ENCODE measurements at places on chromosomes 5 and 9.

DNA sequence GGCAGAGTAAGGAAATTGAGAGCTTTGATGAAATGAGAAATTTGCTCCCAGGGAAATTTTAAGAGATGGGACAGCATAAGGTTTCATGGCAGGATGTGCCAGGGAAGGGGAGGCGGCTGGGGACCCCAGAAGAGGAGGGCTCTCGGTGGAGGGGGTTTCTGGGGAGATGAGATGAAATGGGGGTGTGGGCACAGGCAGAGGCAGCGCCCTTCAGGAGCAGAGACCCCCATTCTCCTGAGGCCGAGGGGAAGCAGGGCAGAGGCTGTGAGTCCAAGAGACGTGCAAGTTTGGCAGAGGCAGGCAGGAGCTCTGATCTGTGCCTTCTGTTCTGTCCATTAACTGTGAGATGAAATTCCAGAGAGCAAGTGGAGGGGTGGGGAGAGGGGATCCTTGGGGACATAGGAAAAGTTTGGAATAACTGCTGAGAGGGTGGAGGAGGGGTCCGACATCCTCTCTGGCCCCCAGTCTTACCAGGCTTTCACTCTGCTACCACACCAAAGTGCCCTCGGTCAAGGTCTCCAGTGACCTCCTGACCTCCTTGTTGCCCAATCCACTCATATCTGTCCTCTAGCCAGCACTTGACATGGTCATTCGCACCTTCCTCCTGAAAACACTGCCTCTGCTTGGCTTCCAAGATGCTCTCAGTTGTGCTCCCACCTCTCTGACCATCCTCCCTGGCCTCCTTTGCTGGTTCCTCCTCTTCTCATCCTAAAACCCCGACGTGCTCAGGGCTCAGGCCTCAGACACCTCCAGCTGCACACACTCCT is 108.1 kb upstream of the MVB12B start:
- no peak for DNase-seq

DNA sequence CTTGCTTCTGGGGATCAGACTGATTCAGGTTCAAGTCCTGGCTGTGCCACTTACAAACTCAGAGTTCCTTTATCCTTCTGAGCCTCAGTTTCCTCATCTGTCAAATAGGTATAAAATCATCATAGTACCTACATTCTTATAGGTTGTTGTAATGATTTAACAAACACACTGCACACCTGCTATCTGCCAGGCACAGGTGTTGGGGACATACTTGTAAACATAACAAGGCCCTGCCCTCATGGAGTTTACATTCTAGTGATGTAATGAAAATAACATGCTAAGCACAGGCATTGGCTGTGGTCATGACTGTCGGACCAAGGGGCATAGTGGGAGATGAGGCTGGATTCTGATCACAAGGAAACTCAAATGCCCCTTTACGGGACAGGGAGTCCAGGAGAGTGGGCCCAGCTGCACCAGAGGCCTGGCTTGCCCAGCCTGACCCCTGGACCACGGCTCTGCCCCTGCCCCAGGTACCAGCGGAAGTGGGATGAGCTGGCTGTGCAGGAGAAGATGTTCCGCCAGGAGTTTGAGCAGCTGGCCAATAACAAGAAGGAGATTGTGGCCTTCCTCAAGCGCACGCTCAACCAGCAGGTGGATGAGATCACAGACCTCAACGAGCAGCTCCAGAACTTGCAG is 2.3 kb downstream of the CFAP157 start:
- no peak for DNase-seq

DNA sequence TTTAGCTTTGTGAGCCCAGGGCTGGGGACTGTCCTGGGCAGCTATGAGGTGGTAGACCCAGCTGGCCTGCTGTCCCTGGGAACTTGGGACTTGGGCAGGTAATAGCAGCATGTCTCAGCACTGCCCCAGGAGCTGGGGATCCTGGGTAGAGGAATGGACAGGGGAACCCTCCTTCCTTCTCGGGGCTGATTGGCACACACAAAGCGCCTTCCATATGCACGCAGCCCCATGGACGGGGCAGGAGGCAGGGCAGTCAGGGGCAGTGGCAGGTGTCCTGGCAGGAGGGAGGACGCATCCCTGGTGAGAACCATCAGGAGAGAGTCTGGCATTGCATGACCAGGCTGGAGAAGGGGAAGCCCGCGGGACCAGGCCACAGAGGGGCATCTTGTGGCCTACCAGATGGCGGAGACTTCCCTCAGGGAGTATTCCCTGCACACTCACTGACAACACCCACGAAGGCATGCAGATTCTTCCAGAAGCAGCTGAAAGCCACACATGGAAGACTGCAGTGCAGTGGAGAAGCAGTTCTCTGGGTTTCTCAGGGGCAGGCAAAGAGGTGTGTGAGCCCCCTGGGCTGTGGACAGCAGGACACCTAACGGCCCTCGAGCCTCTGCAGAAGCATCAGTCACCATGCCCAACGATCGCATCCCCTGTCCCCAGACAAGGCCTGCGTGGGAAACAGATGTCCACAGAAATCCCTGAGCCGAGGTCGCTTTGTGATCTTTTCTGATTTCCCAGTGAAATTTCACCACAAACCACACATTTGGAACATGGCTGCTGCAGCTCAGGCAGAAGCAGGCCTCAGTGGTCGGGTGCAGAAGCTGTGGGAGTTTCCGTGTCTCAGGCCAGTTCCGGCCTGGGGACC is 7.0 kb upstream of the NKD2 start:
- no peak for DNase-seq

- DNase-seq = no peak
Measured at GRCh38 chr5:143019157-143019556, 249.0 kb downstream of the ARHGAP26 start.

GRCh38 chr5:102901424-102902134 is 146.5 kb downstream of the PAM start:
- DNase-seq = no peak

GRCh38 chr5:112004867-112005622 is 248.1 kb upstream of the NREP start:
- DNase-seq = no peak

DNA sequence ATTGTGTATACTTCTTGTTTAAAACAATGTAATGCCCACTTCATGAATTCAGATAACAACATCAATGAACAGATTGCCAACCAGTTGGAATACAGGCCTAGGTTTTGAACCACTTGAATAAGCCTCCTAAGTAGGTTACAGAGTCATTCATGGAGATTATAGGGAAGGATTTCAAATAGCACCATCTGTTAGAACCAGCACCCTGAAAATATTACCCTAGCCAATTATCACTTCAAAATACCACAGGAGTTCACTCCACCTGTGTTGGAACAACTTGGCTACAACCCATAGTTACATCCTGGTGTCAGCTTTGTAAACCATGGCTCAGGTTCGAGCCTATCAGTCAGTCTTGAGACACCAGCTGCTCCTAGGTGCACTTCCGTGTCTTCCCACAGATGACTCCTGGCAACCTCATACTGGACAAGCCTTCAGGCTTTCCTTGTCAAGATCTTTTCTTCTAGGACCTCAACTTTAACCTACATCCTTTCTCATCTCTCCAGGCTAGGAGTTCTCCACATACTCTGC is 350.0 kb downstream of the DEPDC1B start:
- DNase-seq = no peak

- DNase-seq = peak; percentile 22
Measured at GRCh38 chr5:33441241-33442177, 744 bp downstream of the TARS1 start.

DNA sequence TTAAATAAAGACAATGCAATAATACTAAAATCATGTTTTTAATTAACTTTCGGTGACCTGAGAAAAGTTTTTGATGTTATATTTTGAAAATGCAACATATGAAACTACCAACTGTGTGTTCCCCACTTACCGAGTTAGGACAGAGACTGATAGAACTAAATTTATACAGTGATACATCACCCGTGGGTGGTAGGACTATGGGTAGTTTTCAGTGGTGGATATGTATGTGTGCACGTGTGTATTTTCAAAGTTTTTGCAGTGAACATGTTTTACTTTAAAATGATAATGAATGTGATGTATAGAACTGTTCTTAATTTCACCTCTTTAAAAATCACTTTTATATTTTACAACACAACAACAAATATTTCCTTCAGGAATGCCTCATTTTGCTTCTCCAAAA is 25.0 kb upstream of the ACO1 start:
- no peak for DNase-seq

- no peak for DNase-seq
Measured at GRCh38 chr9:27943501-27943900, 370.2 kb upstream of the C9orf72 start.

GRCh38 chr9:6944093-6944551 is 186.3 kb downstream of the KDM4C start:
- no peak for DNase-seq

GRCh38 chr5:157602505-157602904 is 26.9 kb upstream of the ADAM19 start:
- DNase-seq = no peak

DNA sequence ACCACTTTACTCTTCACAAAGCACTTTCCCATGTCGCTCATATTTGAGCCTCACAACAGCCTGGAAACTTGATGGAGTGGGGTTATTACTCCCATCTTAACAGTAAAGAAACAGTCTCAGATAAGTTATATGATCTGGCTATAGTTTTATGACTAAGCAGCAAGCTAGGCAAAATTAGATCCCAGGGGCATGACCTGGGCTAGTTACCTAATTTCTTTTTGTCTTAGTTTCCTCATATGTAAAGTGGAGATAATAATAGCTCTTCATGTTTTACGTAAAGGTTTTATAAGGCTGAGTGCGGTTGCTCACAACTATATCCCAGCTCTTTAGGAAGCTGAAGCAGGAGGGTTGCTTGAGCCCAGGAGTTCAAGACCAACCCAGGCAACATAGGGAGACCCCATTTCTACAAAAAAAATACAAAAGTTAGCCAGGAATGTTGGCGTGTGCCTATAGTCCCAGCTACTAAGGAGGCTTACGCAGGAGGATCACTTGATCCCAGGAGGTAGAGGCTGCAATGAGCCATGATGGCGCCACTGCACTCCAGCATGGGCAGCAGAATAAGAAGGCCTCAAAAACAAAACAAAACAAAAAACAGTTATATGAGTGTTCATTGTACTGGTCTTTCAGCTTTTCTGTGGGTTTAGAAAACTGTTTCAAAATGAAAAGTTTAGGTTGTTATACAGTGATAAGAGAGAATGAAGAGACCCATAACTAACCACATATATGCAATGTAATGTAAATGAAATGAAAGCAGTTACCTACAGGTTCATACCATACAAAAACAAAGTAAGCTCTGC is 6.5 kb upstream of the PLIN2 start:
- no peak for DNase-seq

DNA sequence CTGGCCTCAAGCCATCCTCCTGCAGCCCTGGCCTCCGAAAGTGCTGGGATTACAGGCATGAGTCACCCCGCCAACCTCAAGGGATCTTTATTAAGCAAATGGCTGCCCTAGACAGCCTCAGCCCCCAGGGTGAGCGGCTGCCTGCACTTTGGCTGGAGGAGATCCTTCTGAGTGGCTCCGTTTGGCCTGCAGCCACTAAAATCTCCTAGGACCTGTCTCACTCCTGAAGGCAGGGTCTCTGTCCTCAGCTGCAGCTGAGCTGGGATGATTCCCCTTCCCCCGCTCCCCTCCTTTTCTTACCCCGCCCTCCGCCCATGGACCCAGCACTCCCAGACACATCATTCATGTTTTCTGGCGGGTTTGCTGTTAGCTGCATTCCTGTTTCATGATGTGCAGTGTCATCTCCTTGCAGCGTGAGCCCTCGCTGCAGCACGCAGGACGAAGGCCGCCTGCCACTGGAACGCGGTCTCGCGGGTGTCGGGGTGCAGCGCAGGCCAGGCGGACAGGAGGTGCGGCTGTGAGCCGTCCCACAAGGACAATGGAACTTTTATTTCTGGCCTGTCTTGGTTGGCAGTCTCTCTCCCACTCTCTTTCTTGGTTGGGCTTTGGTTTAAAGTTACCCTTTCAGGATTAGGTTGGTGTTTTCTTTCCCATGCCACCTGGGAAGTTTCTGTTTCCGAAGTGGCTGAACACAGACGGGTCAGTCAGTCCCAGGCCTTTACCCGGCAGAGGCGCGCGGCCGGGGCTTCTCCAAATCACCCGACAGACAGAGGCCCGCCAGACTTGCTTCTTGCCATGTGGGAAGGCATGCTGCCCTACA is 137.1 kb downstream of the FOXD1 start:
- peak; percentile 80 for DNase-seq

DNA sequence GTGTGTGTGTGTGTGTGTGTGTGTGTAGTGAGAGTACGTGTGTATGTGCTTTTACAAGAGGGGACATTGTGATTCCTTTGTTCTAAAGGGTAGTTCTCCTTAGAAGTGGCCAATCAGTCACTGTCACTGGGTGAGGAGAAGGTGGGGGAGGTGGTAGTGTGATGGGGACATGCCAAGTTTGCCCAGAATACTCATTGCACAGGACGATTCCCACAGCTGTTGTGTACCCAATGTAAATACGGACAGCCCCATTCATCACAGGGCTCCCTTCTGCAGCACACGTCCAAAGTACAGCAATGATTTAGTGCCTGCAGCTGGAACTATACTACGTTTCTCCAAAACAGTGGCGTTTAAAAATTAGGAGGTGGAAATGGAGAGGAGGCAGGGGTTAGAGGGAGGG is 287.8 kb downstream of the TLR4 start:
- DNase-seq = peak; percentile 17

GRCh38 chr9:137433916-137434431 is 7.2 kb downstream of the ENTPD8 start:
- no peak for DNase-seq

DNA sequence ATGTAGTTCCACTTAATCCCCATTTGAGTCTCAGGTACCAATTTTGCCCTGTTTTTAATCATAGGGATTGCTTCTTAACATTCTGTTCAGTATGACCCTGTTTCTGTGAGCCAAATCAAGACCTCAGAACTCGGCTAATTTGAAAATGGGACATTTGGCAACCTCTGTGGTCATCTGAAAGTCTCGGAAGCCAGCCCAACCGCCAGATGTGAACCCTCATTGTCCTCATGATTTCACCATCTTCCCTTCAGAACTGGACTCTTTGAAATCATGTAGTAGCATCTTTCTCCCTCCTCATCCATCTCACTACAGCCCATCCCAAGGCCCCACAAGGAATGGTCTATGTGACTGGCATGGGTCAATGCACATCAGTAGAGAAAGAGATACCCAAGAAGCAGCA is 88.9 kb downstream of the S1PR3 start:
- DNase-seq = no peak

GRCh38 chr5:67009028-67009427 is 187.6 kb downstream of the CD180 start:
- no peak for DNase-seq

DNA sequence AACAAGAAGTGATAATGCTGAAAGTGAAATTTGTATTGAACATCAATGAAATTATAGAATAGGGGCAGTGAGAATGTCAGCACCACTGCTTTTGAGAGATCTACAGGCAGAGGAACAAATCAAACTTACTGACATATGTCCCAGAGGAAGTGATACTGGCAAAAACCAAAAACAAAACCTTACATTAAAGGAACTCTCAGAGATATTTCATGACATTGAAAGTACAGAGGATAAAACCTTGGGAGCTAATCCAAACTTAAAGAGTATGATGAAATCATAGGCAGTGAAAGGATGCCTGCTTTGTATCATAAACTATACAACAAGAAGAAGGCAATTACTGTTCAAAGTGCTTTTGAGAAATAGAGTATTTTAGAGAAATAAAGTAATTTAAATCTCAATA is 90.4 kb upstream of the SV2C start:
- DNase-seq = no peak
